H7 (cell line): ENCODE measurements at places on chromosomes 16 and 17. TPM values are rescaled to one million over a fixed set of nuclear protein-coding genes. Genes with fewer than 3 reads are reported as not detected.

Gene FAM20A
- total RNA-seq = 20.5 and 22.7 TPM in 2 replicates

Gene CDK5R1
- 9.9 and 10.5 TPM in 2 replicates for total RNA-seq

Gene CCL5
- not detected in 2 replicates for total RNA-seq

Gene HASPIN
- 34.2 and 39.1 TPM in 2 replicates for total RNA-seq

Gene KRT24
- not detected in 2 replicates for total RNA-seq

Gene CFDP1
- 36.0 and 55.2 TPM in 2 replicates for total RNA-seq

Gene MYL11
- total RNA-seq = 3.4 TPM in 1 of 2 replicates, not detected in the other

Gene CDH1
- total RNA-seq = 19.0 and 38.6 TPM in 2 replicates
